ENCODE measurements at places on chromosomes 3 and 15.

GRCh38 chr3:179036626-179037300 is 34.8 kb downstream of the ZMAT3 start:
- no peak for DNase-seq

DNA sequence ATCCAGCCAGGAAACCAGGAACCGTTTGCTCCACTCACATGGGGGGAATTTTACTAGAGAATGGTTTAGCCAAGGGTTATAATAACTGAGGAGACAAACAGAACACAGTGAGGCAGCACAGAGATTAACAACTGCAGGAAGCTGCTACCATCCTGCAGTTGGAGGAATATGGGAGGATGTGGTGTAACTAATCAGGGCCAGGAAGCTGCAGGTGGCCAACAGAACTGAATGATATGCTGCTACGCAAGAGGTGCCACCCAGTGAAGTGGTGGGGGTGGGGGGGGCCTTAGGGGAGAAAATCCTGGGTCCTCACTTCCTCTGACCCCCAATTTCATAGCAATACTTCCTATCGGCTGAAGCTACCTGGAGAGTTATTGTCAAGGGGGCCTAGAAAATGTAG is 306.4 kb upstream of the STT3B start:
- DNase-seq, result no peak

DNA sequence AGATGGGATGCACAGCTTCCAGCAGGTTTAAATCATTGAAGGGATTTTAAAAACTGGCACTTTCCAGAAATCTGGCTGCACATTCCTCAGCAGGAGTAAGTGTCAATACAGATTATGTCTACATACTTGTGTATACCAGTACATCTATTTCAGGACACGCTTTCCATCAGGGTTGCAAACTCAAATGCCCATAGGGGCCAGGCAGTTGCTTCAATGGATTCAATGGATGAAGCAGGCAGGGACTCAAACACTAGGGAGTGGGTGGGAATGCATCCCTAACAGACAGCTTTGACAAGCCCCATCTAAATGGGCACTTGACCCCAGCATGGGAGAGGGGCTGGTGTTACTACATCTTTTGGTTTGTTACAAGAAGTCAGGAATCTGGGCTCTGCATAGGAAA is 136.8 kb downstream of the FOXP1 start:
- DNase-seq, result no peak

DNA sequence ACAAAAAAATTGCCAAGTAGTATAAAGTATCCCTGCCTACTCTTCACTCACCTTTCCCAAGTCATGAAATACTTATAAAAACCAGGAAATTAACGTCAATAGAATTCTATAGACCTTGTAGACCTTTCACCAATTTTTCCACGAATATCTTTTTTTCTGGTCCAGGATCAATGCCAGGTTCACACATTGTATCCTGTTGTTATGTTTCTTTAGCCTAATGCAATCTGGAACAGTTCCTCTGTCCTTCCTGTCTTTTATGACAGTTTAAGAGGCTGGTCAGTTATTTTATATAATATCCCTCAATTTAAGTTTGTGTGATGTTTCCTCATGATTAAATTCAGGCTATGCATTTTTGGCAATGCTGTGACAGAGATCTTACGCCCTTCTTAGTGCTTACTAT is 63.2 kb upstream of the MAGI1 start:
- DNase-seq, result no peak

DNA sequence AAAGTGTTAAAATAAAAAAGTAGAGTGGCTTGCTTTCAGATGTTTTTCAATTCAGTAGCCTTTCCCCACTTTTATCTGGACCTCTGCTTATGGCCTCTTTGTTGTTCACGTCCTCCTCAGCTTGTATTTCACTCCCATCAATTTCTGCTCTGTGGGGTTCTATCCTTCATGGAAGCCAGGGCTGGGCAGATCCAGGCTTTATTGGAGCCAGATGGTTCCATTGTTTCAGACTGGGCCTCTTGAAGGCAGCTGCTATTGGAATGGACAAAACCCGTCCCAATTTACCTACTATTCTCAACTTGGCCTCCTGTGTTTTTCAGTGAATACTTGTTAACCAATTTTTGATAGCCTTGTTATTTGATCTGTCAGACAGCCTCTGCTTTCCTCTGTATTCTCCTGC is 10.9 kb upstream of the AADACL2 start:
- no peak for DNase-seq

DNA sequence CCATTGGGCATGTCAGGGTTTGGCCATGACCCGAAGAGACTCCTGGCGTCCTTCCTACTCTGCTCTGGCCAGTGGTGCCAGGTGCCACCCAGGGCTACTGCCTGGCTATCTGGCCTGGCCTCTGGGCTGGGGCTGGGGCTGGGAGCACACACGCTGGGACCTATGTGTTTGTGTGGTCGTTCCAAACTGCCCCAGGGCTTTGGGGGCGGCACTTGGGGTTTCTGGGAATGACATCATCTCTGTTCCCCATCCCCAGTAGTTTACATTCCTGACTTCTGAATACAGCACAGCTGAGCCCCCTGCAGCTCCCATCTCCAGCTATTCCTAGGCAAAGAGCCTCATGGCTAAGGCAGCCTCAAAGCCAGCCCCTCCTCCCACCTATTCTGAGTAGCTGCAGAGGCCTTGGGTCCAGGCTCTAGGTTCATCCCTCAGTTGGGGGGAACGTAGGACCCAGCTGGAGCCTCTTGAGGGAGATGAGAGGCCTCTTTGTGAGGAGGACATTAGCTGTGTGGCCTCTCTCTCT is 24.3 kb downstream of the PLEKHO2 start:
- no peak for DNase-seq

GRCh38 chr3:131216801-131217200 is 164.8 kb upstream of the NUDT16 start:
- no peak for DNase-seq

DNA sequence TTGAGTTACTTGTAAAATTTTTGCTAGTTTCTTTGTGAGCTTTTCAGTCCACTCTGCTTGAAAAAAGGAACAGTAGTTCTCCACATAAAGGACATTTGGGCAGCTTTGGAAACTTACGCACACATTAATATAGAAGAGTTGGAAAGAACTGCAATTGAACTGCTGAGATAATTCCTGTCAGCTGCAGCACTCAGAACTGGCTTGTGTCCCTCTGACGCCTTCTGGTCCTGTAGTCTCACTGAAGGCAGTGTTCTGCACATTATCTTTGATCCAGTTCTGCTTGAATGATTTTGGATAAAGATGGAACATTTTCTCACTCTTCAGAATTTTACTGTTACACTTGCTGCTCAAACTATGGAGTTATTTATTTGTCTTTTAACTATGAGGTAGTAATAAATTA is 901.9 kb downstream of the OTOL1 start:
- DNase-seq, result no peak

- peak; percentile 3 for DNase-seq
Observed at GRCh38 chr3:24963762-24964625, 464.1 kb upstream of the RARB start.

DNA sequence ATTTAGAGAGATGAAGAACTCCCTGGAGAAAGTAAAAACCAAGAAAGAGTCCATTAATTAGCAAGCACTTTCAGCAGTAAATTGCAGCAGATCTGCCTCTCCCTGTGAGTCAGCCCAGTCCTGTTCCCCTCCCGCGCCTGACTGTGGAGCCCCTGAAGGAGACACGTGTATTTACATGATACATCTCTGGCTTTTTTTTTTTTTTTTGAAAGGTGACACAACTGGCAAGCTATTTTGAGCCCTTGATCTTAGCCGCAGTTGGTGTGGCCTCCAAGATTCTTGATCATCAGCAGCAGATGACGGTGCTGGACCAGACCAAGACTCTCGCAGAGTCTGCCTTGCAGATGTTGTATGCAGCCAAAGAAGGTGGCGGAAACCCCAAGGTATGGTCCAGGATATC is 271.8 kb upstream of the TPM1 start:
- peak; percentile 79 for DNase-seq

DNA sequence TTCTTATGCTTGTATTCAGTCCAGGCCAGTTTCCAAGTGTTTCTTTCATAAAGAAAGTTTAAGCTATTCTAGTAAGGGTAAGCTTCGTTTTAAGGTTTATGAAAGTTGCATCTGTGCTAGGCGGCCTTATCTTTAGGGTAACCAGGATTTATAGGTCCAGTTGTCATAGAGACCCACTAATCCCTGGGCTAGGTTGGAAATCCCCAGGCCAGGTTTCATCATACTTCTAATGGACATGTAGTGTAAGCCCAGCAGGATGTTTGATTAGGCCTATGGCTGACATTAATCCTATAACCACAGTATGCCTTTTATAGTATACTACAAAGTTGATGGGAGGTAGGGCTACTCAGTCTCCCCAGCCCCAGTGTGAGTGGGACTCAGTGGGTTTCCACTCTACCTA is 312.4 kb downstream of the CACNA2D3 start:
- DNase-seq, result no peak

GRCh38 chr3:65334045-65334665 is 646.4 kb upstream of the ADAMTS9 start:
- no peak for DNase-seq

DNA sequence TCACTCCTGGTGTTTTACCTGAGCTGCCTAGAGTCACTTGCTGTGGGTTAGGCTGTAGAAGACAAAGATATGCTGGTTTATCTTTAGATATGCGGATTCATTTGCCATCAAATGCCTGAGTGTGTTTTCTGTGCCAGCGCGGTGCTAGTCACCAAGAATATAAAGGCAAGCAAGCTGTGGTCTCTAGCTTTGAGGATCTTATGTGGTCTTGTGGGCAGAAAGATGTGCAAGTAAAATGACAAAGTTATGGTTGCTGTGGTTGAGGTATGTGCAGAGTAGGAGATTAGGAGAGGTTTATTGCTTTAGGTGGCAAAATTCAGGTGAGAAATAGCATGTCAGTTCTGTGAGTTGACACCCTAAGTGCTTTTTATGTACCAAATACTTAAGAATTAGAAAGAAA is 94.2 kb downstream of the CGNL1 start:
- no peak for DNase-seq

GRCh38 chr3:80677796-80678195 is 910.0 kb upstream of the ROBO1 start:
- DNase-seq, result no peak

DNA sequence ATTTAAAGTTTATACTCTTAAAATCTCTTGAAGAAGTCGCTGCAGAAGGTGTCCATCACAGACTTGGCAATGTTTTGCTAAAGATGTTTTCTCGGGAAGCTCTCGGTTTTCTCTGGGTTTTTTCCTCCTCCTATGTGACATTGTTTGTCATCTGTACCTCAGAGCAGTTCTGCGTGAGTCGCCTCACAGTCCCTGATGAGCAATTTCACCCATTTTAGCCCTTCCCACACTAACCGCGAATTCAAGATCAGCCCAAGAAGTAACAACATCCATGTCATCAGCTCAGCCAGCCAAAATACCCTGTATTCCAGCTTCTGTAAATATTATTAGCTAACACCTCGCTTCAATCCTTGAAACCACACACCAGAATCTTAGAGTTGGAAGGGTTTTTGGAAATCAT is 224.3 kb upstream of the SETMAR start:
- DNase-seq, result no peak

DNA sequence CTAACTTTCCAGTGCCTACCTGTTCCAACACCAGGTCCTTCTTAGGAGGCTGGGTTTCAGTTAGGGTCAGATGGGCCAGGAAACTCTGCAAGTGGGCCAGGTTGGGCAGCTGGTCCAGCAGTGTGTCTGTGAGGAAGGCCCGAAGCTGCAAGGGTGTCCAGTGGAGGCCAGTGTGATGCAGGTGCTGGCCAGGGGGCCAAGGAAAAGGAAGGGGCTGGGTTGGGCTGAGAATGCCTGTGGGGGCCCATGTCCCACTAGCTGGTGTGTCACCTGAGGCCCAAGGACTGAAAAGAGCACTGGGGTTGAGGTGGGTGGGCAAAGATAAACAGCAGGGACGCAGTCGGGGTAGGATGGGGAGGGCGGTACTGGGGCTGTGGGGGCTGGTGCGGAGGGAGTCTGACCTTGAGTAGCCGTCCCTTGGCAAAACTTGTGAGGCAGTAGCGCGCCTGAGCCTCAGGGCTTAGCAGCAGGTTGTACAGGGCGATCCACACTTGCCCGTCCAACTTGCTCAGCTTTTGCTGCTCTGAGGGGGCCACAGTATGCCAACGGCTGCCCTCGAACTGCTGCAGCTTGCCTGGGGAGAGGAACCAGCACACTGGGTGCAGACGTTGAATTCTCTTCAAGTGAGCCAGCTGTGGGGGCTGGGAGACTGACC is 1.5 kb upstream of the RASSF1 start:
- no peak for DNase-seq

- no peak for DNase-seq
Observed at GRCh38 chr3:102883515-102883914, 448.7 kb downstream of the ZPLD1 start.

Data from GM04503 (cell line).